ENCODE measurements at places on chromosomes 11 and 22. TPM values are rescaled to one million over a fixed set of nuclear protein-coding genes. Genes with fewer than 3 reads are reported as not detected.
A peak's percentile ranks its signal among the peaks of the same experiment; 100 is the strongest.

DNA sequence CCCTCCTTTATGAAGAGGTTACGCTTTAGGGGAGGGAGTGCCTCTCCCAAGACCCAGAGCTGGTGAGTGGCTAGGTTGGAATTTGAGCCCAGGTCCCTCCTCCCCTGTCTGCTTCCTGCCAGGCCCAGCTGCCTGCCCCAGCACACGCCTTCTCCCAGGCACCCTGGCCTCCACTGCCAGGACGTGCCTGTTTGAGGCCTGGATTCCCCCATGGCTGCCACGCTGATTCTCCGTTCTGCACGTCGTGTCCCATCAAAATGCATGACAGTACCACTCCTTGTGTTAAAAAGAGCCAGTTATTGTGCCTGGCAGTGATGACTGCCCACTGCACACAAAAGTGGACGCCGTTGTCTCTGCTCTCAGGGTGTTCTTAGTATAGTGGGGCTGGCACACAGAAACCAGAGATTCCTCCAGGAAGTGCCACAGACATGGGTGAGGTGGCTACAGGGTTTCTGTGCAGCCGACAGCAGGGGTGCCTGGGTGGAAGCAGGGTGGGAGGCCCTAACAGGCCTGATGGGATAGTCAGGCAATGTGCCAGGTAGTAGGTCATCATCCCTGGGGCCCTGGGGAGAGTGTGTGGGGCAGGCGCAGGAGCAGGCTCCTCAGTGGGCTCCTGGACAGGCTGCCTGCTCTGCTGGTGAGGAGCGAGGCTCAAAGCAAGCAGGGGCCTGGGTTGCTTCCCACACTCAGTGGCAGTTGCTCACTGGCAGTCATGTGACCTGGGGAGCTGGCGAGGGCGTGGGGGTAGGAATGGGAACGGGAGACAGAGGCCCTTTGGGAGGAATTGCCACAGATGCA, 24.2 kb downstream of the MED15 start:
- H3K4me3 ChIP-seq, result no peak overlapping the region
- peak; percentile 80 for DNase-seq
- H3K36me3 ChIP-seq, result peaks cover 22% of the 10 kb centered on the region
- peak overlapping the region; percentile 79 for H3K27ac ChIP-seq
- no peaks in the 10 kb centered on the region for H3K27me3 ChIP-seq

DNA sequence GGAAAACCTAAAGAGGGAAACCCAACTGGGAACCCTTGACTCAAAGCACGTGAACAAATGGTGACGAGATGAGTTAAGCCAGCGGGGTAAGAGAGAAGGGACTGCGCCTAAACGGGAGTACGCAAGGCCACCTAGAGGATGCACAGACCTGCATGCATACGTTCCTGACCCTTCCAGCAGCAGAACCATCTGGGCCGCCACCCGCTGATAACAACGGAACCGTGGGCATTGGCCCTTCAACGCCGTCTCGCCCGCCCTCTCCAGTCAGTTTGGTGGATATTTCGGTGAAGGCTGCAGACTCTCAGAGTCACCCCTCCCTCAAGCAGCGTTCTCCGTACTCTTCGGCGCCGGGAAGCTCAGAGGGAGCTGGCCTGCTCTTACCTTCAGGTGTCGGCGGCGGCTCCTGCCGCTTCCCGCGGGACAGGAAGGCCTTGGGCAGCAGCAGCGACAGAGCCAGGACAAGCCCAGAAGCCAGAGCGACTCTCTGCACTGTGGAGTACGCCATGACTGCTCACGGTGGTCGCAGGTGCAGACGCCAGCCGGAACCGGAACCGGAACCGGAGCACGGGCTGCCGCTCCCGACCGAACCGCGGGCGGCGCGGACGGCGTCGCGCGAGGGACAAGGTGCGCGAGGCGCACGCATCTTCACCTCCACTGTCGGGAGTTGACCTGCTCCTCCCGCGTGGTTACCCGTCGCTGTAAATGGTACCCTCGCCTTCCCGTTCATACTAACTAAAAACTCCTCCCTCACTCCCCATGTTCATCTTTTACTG, at the start of gene RIC3:
TSS of gene RIC3 (minus strand) at position 541 of the 773 bp plus-strand sequence. CDS start at position 505, 36 bp downstream.
- H3K4me1 ChIP-seq, result peaks cover 6% of the 10 kb centered on the region
- peaks cover 32% of the 10 kb centered on the region for H3K27me3 ChIP-seq
- no peaks in the 10 kb centered on the region for H3K36me3 ChIP-seq
- peak within 1 kb of the TSS; percentile 64 for H3K4me3 ChIP-seq

- H3K36me3 ChIP-seq, result no peaks in the 10 kb centered on the region
- peaks cover 5% of the 10 kb centered on the region for H3K27me3 ChIP-seq
- no peak overlapping the region for H3K27ac ChIP-seq
- H3K4me1 ChIP-seq, result no peaks in the 10 kb centered on the region
- no peak overlapping the region for H3K4me3 ChIP-seq
Measured at GRCh38 chr22:43474161-43475101, 62.6 kb downstream of the MPPED1 start.

- no peaks in the 10 kb centered on the region for H3K4me1 ChIP-seq
- peaks cover 65% of the 10 kb centered on the region for H3K36me3 ChIP-seq
- H3K27me3 ChIP-seq, result no peaks in the 10 kb centered on the region
- H3K27ac ChIP-seq, result no peak overlapping the region
- DNase-seq, result no peak
Measured at GRCh38 chr11:69074375-69075140, 25.8 kb downstream of the TPCN2 start.

DNA sequence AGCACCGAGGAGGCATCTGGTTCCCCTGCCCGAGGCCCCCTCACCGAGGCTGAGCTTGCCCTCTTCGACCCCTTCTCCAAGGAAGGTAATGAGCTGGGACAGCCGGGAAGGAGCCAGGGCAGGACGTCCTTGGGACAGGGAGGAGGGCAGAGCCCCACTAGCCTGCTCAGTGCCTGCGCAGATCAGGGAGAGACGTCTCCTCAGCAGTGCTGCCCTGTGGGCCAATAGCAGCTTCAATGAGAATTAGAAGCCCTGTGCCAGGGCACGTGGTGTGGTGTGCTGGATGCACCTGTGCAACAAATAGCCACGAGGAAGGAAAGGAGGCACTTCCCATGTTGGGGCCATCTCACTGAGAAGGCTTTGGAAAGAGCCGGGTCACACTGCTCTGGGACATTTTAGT, 5.4 kb upstream of the SAC3D1 start:
- H3K27me3 ChIP-seq, result no peaks in the 10 kb centered on the region
- H3K4me3 ChIP-seq, result no peak overlapping the region
- H3K36me3 ChIP-seq, result peaks cover 83% of the 10 kb centered on the region
- peaks cover 5% of the 10 kb centered on the region for H3K4me1 ChIP-seq

- no peak for DNase-seq
- H3K36me3 ChIP-seq, result no peaks in the 10 kb centered on the region
- no peaks in the 10 kb centered on the region for H3K27me3 ChIP-seq
- peaks cover 7% of the 10 kb centered on the region for H3K4me1 ChIP-seq
Measured at GRCh38 chr22:25161017-25161915, 38.4 kb upstream of the CRYBB3 start.

DNA sequence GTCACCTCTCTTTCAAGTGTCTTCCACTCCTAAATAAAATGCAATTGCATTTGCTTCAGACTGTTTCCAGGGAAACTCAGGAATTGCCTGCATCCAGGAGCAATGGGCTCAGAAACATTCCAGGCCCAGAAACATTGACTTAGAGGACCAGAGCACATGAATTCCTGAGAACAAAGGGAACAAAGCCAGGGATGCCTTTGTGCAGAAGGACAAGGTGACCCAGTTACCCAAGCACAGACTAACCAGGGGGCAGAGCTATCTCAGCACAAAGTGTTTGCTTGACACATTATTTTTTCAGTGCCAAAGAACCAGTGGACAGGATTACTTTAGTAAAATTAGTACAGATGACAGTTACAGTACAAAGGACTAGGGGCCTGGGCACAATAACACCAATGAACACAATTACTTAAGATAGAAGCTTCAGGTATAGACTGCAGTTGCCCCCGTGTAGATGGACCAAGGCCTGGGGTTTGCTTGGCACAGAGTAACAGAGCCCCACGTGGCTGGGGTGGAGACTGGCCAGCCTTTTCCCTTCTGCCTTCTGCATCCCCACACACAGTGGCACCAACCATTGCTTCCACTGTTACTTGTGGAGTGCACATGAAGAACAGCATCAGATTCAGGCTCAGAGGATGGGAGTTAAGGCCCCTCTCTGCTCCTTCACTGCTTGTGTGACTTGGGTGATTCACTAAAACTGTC, 500.8 kb downstream of the INSC start:
- no peak for DNase-seq
- no peak overlapping the region for H3K27ac ChIP-seq
- no peaks in the 10 kb centered on the region for H3K4me1 ChIP-seq
- no peaks in the 10 kb centered on the region for H3K27me3 ChIP-seq

GRCh38 chr22:19801340-19802000, 40.9 kb downstream of the TBX1 start:
- H3K4me1 ChIP-seq, result peaks cover 6% of the 10 kb centered on the region
- no peaks in the 10 kb centered on the region for H3K27me3 ChIP-seq
- no peaks in the 10 kb centered on the region for H3K36me3 ChIP-seq
- no peak overlapping the region for H3K27ac ChIP-seq
- H3K4me3 ChIP-seq, result no peak overlapping the region

WNT7B gene
- 6.3 TPM for total RNA-seq

CABP4 gene
- 4.0 TPM for total RNA-seq

CCDC90B gene
- 30.0 TPM for total RNA-seq

INS gene
- not detected for total RNA-seq
